ENCODE measurements at places on chromosomes 11 and 22.

DNA sequence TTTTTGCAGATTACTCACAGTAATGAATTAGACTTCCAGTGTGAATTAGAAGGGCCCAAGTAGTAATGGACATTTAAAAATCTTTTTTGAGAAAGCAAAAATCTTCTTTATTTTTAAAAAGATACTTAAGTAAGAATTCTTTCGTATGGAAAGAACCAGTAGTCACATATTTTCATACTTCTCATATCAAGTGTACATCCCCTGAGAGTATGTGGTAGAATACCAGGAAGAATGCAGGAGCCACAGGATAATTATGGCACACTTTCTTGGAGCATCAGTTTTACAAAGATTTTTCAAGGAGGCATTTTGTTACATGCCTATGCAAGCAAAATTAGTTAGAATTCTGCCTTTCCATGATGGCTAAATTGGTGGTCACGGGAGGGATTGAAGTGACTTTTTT, 28.1 kb downstream of the POLD3 start:
- DNase-seq, result no peak

GRCh38 chr11:111586388-111586831, 15.8 kb upstream of the SIK2 start:
- peak; percentile 60 for DNase-seq

- DNase-seq, result peak; percentile 66
Measured at GRCh38 chr11:66720223-66720898, 8.7 kb downstream of the SPTBN2 start.

- DNase-seq, result no peak
Measured at GRCh38 chr11:132349811-132350733, 979.7 kb downstream of the NTM start.

- DNase-seq, result peak; percentile 82
Measured at GRCh38 chr11:107785401-107785800, 73.2 kb downstream of the SLC35F2 start.

DNA sequence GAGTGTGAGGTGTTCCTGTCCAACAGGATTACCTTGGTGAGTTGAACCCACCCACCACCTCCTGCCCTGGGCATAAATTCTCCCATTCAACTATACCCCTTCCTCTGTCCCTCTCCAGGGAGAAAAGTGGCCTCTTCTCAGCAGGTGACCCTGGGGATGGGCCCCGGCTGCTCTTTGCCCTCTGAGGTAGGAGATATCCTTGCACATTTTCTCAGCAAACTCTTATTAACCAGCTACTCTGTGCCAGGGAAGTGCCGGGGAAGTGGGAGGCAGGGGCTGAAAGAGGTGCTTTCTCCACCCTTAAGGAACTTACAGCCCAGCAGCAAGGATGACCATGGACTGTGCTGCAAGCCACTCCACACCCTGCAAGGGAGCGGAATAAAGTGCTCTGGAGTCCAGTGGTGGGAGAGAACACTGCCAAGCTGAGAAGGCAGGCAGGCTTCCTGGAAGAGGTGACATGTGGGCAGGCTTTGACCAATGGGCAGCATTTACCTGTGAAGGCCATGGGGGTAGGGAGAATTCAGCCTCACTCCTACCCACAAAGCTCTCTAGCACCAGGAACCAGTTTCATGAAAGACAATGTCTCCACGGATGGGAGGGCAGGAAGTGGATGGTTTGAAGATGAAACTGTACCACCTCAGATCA, 21.9 kb upstream of the OAF start:
- DNase-seq, result no peak

GRCh38 chr11:47506795-47507562, 46.0 kb downstream of the CELF1 start:
- no peak for DNase-seq

DNA sequence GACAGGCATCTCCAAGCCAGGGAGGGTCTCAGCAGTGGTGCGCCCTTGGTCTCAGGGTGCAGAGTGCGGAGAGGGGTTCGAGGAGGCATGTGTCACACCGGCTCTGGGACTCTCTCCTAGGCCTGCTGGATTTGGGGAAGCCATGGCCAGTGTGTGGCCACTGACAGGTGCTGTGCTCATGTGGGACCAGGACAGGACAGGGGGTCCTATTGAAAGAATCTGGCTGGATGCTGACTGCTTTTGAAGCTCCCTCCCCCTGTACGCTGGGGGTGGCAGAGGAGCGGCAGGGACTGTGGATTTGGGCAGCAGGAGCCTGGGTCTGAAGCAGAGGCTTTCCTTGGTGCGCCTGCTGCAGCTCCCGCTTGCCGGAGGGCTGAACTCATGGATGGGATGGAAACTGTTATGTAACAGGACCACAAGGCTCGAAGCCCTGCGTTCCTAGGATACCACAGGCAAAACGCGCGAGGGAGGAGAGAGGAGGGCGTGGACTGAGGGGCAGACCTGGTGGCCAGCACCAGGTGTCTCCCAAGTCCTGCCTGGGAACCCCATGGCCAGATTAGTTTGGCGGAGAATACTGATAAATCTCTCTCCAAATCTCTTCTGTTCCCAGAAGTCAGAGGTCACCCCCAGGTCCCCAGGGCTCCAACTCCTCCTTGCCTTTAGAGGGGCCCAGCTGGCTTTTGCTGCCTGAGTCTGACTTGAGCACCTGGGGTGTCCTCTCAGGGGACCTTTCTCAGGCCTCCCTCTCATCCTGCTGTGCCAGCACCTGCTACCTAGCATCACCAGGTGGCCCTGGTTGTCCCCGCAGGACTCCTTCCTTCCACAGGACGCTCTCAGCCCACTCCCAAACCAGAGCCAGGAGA, 13.8 kb upstream of the TEF start:
- DNase-seq, result no peak

DNA sequence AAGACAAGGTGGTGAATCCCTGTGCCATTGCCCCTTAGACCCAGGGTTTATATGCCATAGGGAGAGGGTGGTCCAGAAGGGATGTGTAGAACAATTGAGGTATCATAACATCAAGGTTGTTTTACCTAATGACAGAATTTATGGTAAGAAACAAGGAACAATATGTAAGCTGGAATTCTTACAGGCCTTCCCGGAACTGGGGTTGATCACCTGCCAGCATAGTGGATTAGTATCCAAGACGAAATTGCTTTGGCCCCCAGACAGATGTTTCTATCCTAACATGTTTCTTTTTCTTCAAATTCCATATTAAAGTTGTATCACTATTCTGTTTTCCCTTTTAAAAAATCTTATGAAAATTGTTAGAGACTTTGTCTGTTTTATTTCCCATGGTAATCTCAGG, 343.8 kb upstream of the ANO3 start:
- DNase-seq, result no peak

- DNase-seq, result peak; percentile 39
Measured at GRCh38 chr11:130827451-130828377, 88.6 kb downstream of the SNX19 start.

DNA sequence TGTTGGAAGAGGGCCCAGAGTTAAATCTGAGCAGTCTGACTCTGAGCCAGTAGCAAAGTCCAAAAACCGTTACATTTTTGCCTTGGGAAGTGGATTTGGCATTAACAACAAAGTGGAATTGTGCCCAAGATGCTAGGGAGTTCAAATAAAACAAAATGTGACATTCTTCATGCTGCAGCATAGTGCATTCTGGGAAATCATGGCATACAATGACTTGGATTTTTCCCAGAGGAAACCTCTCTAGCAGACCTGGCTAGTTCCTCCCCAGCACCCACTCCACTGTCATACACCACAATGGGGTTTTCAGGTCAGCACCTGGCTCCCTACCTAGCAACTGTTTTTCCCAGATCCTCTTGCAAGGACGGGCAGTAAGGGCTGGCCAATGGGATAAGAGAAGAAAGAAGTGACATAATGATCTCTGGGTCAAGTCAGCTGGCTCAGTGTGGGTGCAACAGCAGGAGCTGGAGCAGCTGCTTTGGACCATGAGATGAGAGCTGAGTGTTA, 24.8 kb upstream of the CYB5R3 start:
- DNase-seq, result peak; percentile 62

- no peak for DNase-seq
Measured at GRCh38 chr22:49351761-49352227, 475.9 kb downstream of the BRD1 start.

DNA sequence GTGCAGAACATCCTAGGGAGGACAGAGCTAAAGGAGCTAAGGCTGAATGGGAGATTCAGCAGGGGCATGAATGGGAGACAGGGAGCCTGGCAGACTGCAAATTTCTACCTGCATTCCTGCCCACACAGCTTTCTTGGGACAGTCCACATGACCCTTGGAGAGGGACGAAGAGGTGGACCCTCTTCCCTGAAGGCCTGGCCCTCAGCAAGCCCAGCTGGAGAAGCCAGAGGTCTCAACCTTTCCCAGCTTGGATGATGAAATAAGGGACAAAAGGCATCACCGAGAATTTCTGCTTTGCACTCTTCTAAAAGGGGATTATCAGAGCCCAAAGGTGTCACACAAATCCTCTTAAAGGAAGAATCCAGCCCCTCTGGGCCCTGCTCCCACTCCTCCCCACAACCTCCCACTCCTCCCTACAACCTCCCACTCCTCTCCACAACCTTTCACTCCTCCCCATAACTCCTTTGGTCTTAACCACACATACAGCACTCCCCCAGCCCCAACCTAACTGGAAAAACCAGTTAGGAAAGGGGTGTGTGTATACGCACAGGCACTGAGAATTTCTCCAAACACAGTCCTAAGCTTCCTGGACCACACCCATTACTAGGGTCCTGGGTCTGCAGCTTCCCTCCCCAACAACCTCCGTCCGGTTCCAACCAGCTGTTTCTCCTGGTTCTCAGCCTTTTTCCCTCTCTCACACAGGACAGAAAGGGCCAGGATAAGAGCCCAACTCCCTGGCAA, 38.4 kb downstream of the RPL27A start:
- DNase-seq, result no peak
